Caco-2 (cell line): ENCODE measurements at places on chromosomes 6 and 20. TPM values are rescaled to one million over a fixed set of nuclear protein-coding genes. Genes with fewer than 3 reads are reported as not detected.

The GPR6 gene
- total RNA-seq, result not detected in 2 replicates

The TRIM15 gene
- total RNA-seq, result 5.2 and 6.9 TPM in 2 replicates

The TMEM200A gene
- 15.6 and 16.3 TPM in 2 replicates for total RNA-seq

The TRAPPC3L gene
- total RNA-seq, result not detected in 2 replicates

The OR5V1 gene
- not detected in 2 replicates for total RNA-seq

DNA sequence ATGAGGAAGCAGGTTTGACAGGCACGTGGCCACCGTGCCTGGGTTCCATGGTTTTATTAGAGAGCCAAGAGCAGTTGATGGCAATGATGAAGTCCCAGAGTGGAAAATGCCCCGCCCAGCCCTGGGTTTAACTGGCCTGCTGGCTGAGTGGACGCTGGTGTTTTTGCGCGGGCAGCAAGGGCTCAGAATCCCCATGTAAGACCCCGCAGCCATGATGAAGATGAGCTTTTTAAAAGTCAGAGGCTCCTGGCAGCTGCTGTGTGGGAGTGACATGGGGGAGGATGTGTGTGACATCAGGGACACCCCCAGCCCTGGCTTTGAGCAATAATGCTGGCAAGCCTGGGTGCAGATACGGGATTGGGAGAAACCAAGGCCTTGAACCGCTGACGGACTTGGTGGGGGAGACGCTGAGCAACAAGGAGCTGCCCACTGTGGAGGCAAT, 33.0 kb upstream of the SLCO4A1 start:
- H3K4me1 ChIP-seq, result peaks cover 16% of the 10 kb centered on the region
- no peak overlapping the region for H3K27ac ChIP-seq
- H3K4me3 ChIP-seq, result no peak overlapping the region
- no peaks in the 10 kb centered on the region for H3K36me3 ChIP-seq
- no peak for DNase-seq
- no peaks in the 10 kb centered on the region for H3K27me3 ChIP-seq

DNA sequence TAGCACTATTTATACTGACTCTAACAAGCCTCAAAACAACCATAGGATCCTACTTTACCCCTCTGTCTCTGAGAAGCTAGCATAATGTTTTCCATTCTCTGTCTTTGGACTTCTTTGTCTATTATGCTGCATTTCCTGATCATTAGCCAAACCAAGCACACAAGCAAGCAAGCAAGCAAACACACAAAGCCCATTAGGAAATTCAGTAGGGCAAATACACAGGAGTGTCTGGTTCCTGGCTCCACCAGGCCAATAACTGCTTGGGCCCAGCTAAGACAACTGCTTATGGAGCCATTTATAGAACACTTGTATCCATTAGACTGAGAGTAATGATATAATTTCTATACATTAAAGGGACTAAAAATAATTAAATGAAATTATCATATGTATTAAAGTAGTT, 952.9 kb upstream of the EPHA7 start:
- no peak overlapping the region for H3K27ac ChIP-seq
- no peaks in the 10 kb centered on the region for H3K36me3 ChIP-seq
- no peaks in the 10 kb centered on the region for H3K4me1 ChIP-seq
- H3K27me3 ChIP-seq, result no peaks in the 10 kb centered on the region

GRCh38 chr6:135018052-135018451, 36.6 kb downstream of the HBS1L start:
- no peaks in the 10 kb centered on the region for H3K27me3 ChIP-seq
- no peaks in the 10 kb centered on the region for H3K4me1 ChIP-seq
- DNase-seq, result no peak
- H3K27ac ChIP-seq, result no peak overlapping the region
- H3K36me3 ChIP-seq, result no peaks in the 10 kb centered on the region

DNA sequence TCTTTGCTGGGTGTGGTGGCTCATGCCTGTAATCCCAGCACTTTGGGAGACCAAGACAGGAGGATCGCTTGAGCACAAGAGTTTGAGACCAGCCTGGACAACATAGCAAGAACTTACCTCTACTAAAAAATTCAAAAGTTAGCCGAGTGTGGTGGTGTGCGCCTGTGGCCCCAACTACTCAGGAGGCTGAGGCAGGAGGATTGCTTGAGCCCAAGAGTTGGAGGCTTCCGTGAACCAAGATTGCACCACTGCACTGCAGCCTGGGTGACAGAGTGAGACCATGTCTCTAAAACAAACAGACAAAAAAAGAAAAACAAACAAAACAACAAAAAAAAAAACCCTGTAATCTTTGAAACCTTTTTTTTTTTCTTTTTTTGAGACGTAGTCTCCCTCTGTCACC, 67.5 kb downstream of the CAP2 start:
- no peak for DNase-seq
- H3K4me3 ChIP-seq, result no peak overlapping the region
- no peaks in the 10 kb centered on the region for H3K27me3 ChIP-seq
- no peak overlapping the region for H3K27ac ChIP-seq
- H3K36me3 ChIP-seq, result no peaks in the 10 kb centered on the region

DNA sequence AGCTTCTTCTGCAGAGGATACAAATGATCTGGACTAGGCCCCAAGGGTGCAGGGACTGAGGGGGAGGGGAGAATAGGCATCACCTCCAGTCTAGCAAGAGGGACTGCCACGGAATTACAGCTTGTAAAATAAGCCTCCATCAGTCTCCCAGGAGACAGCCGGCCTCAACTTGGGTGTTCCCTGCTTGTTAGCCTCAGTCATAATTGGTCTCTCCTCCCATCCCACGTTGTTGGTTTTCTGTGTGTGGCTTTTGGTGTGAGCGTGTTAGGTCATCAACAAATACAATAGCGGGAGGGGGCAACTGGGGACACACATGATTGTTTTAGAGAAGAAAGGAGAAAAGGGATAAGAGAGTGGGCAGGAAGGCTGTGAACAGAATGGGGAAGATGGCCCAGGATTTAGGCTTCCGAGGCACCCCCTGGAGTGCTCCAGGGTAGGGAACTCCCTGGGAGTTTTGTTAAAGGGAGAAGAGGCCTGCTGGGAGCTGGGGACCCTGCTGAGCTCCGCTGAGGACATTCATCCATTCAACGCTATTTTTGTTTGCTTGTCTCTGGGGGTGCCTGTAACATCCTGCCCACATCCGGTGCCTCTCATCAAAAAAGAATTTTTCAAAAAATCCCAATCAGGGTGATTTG, 9.2 kb downstream of the FOXA2 start:
- no peaks in the 10 kb centered on the region for H3K27me3 ChIP-seq
- no peak overlapping the region for H3K4me3 ChIP-seq
- peaks cover 53% of the 10 kb centered on the region for H3K4me1 ChIP-seq
- no peaks in the 10 kb centered on the region for H3K36me3 ChIP-seq

GRCh38 chr20:14997791-14998190, 660.4 kb upstream of the FLRT3 start:
- no peak overlapping the region for H3K27ac ChIP-seq
- no peaks in the 10 kb centered on the region for H3K36me3 ChIP-seq

- no peak overlapping the region for H3K27ac ChIP-seq
- H3K36me3 ChIP-seq, result no peaks in the 10 kb centered on the region
- no peaks in the 10 kb centered on the region for H3K4me1 ChIP-seq
- H3K4me3 ChIP-seq, result no peak overlapping the region
These were observed 73.6 kb downstream of the NDUFAF5 start for GRCh38 chr20:13858439-13858838.

- H3K4me1 ChIP-seq, result no peaks in the 10 kb centered on the region
- no peaks in the 10 kb centered on the region for H3K27me3 ChIP-seq
- H3K4me3 ChIP-seq, result peak within 1 kb of the TSS; percentile 32
- no peaks in the 10 kb centered on the region for H3K36me3 ChIP-seq
- H3K27ac ChIP-seq, result no peak within 1 kb of the TSS
- DNase-seq, result peak; percentile 64
These were observed at the start of gene COL21A1 for GRCh38 chr6:56246881-56247653. COL21A1 (minus strand) TSS chr6:56247580; CDS start chr6:56182618, 64,962 bp downstream.

GRCh38 chr6:146544616-146545182, 1.1 kb downstream of the RAB32 start:
- H3K36me3 ChIP-seq, result no peaks in the 10 kb centered on the region
- no peak overlapping the region for H3K27ac ChIP-seq
- peaks cover 8% of the 10 kb centered on the region for H3K4me1 ChIP-seq
- H3K27me3 ChIP-seq, result no peaks in the 10 kb centered on the region
- no peak for DNase-seq
- H3K4me3 ChIP-seq, result peak overlapping the region; percentile 87

DNA sequence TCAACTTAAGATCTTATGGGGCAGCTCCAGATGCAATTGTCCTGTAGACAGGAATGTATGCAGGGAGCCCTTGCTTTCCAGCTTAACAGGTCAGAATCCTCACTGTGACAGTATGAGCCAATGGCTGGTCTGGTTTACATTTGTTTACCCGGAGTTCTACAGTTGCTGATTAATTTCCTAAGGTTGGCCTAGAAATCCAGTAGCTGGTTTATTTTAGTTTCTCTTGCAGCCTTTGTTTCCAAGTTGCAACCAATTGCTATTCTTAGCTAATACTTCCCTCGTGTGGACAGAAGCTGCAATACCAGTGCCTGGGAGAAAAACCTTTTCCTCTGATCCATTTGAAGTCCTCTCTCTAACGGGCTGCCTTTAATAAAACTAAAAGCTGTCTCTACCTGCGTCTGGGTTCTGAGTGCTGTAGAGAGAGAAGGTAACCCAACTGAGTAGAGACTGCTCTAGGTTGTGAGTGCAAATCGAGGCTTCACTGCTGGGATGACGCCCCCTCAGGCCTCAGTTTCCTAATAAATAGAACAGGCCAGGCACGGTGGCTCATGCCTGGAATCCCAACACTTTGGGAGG, 45.9 kb downstream of the ZNF217 start:
- no peak overlapping the region for H3K27ac ChIP-seq
- no peak overlapping the region for H3K4me3 ChIP-seq
- H3K27me3 ChIP-seq, result no peaks in the 10 kb centered on the region
- H3K4me1 ChIP-seq, result peaks cover 7% of the 10 kb centered on the region; the same call in 1 of the 2 replicates
- peak; percentile 75 for DNase-seq

DNA sequence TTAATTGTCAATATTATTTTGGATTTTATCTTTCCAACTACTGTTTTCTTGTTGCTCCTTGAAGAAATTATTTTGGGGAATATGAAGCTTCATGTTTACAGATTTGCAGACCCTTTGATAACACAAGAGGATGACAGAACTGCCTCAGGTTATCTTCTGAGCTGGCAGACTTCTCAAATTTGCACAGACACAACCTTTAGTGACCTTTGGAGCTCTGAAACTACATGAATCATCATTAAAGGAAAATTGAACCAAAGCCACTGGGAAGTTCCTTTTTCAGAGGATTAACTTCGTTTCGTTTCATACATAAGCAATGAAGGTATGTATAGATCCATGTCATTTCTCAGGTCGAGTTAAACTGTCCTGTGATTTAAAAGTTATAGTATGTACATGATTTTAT, 85.9 kb downstream of the FBXO5 start:
- DNase-seq, result no peak
- H3K27me3 ChIP-seq, result no peaks in the 10 kb centered on the region
- H3K36me3 ChIP-seq, result no peaks in the 10 kb centered on the region
- no peak overlapping the region for H3K27ac ChIP-seq

- no peaks in the 10 kb centered on the region; the same call in 1 of the 2 replicates for H3K4me1 ChIP-seq
- no peak overlapping the region for H3K4me3 ChIP-seq
- no peak for DNase-seq
- H3K36me3 ChIP-seq, result no peaks in the 10 kb centered on the region
These were observed 102.6 kb downstream of the FLRT3 start for GRCh38 chr20:14234666-14235295.

GRCh38 chr20:44080064-44080463, 106.9 kb downstream of the JPH2 start:
- H3K27ac ChIP-seq, result no peak overlapping the region
- no peaks in the 10 kb centered on the region for H3K4me1 ChIP-seq
- H3K27me3 ChIP-seq, result no peaks in the 10 kb centered on the region
- DNase-seq, result no peak

DNA sequence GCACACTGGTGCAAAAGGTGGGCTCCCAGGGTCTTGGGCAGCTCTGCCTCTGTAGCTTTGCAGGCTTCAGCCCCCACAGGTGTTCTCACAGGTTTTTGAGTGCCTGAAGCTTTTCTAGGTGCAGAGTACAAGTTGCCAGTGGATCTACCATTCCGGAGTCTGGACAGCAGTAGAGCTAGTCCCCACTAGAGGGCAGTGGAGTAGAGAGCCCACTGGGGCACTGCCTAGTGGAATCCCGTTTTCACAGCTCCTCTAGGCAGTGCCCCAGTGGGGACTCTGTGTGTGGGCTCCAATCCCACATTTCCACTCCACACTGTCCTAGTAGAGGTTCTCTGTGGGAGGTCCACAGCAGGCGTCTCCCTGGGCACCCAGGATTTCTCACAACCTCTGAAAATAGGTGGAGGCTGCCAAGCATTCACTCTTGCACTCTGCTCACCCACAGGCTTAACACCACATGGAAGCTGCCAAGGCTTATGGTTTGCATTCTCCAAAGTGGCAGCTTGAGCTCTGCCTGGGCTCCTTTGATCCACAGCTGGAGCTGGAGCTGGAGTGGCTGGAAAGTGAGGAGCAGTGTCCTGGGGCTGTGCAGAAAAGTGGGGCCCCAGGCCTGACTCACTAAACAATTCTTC, 86.3 kb upstream of the PROKR2 start:
- DNase-seq, result peak; percentile 67
- H3K27me3 ChIP-seq, result no peaks in the 10 kb centered on the region; the same call in 1 of the 2 replicates
- H3K4me1 ChIP-seq, result no peaks in the 10 kb centered on the region

DNA sequence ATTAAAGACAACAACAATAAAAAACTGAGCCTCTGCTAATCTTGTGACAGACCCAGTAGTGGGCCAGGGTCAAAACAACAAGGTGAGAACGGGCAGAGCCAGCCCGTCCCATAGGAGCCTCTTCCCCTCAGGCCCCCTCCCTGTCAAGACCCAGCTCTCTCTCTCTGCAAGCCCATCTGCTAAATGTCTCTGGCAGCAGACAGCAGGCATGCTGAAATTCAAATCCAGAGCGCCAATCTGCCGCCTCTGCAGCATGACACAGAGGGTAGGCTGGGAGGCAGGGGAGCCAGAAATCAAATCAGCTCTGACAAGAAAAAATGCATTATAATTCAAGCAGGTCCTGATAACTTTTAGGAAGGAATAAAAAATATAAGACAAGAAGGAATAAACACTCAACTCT, 26.3 kb downstream of the METTL24 start:
- H3K36me3 ChIP-seq, result no peaks in the 10 kb centered on the region
- H3K27me3 ChIP-seq, result no peaks in the 10 kb centered on the region
- H3K4me3 ChIP-seq, result no peak overlapping the region

DNA sequence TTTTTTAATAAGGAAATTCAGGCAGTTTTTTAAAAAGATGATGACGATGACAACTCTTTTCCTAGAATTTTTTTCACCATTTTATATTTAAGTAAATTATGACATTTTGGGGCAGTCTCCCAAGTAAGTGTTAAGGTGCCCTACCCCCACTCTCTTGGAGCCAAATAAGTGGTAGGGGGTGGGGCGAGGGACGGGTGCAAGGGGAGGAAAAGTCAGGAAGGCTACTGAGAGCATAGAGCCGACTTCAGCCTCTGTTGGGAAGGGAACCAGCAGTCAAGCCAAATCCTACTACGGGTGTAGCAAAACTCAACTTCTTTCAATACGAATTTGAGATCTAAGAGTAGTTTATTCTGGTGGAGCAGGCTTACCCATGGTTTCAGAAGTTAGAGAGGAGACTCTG, 54.4 kb downstream of the KIZ start:
- DNase-seq, result no peak
- peaks cover 19% of the 10 kb centered on the region; the same call in 1 of the 2 replicates for H3K4me1 ChIP-seq
- no peaks in the 10 kb centered on the region for H3K36me3 ChIP-seq
- H3K27ac ChIP-seq, result no peak overlapping the region
